ENCODE measurements at places on chromosomes 1 and 21.

GRCh38 chr1:113675302-113675701, 84.0 kb downstream of the PHTF1 start:
- DNase-seq: no peak

GRCh38 chr1:44805311-44806024, 1.7 kb downstream of the DYNLT4 start:
- no peak for DNase-seq

DNA sequence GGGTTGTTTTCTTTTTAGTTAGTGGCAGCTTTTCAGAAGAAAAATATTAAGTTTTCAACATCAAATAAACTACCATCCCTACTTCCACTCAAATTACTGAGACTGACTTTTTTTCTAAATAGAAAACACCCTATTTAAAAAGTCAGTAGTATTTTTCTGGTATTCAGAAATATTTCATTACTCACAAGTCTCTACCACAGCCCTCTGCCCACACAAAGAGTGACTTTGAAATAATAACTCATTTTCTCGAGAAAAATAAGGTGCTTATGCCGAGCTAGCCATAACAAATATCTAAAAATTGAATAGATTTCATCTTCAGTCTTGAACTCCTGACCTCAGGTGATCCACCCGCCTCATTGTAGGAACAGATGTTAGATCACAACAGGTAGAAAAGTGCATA, 41.8 kb upstream of the USP25 start:
- DNase-seq: no peak

- DNase-seq: no peak
These were observed 440.2 kb downstream of the PTPRU start for GRCh38 chr1:29676496-29676895.

- DNase-seq: no peak
These were observed 173.5 kb upstream of the LMO4 start for GRCh38 chr1:87155170-87155569.

Data from stimulated activated CD4-positive, alpha-beta T cell treated with anti-CD3 and anti-CD28 coated beads, Interleukin-1b, Interleukin-23, amount 100 ng/mL, for 1 hour (primary cell).